Activated T-cell treated with anti-CD3 and anti-CD28 coated beads, Interleukin-2, amount 50 U/mL, for 72 hours (primary cell): ENCODE measurements at places on chromosomes 6 and 20.

GRCh38 chr20:51156041-51156982, 133.4 kb upstream of the KCNG1 start:
- no peak for DNase-seq

- DNase-seq, result no peak
Observed at GRCh38 chr20:46791722-46792416, 82.4 kb downstream of the SLC2A10 start.

DNA sequence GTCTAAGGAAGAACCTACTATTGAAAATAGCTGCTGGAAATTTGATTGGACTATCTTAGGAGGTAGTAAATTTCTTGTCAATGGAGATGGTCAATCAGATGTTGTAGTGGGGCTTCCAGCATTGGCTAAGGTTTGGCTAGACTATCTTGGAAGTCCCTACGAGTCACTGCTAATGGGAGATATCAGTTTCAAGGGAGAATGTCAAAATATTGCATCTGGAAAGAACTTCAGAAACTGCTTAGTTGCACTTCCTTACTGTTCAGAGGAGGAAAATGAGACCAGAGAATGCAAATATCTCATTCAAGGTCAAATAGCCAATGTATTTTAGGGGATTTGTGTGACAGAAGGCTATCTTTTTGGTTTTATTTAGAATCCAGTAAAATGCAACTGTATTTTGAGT, 53.5 kb upstream of the CCN2 start:
- no peak for DNase-seq

DNA sequence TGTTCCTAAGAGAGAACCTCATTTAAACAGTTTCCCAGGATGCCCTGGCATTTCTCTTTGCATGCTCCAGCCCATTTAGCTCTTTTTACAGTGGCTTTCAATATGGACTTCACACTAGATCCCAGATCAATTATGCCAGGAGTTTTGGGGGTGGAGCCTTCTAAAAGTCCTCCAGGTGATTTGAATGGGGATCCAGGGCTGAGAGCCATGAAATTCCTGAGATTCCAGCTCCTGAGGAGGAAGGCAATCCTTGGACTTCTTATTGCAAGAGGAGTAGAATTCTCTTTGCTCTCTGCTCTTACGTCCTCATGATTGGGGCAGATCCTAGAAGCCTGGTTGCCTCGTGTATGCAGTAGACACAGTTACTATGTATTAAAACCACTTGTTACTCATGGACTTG, 184.2 kb downstream of the DHX35 start:
- no peak for DNase-seq

- no peak for DNase-seq
Observed at GRCh38 chr20:47206962-47207641, 149.4 kb downstream of the ZMYND8 start.

- no peak for DNase-seq
Observed at GRCh38 chr6:18187701-18188100, 32.5 kb downstream of the KDM1B start.

GRCh38 chr6:155247618-155248007, 16.2 kb upstream of the CLDN20 start:
- no peak for DNase-seq
